ENCODE measurements at places on chromosomes 12 and 14. TPM values are rescaled to one million over a fixed set of nuclear protein-coding genes. Genes with fewer than 3 reads are reported as not detected.

GRCh38 chr12:68888243-68888642 is 44.7 kb downstream of the CPM start:
- DNase-seq: no peak

DNA sequence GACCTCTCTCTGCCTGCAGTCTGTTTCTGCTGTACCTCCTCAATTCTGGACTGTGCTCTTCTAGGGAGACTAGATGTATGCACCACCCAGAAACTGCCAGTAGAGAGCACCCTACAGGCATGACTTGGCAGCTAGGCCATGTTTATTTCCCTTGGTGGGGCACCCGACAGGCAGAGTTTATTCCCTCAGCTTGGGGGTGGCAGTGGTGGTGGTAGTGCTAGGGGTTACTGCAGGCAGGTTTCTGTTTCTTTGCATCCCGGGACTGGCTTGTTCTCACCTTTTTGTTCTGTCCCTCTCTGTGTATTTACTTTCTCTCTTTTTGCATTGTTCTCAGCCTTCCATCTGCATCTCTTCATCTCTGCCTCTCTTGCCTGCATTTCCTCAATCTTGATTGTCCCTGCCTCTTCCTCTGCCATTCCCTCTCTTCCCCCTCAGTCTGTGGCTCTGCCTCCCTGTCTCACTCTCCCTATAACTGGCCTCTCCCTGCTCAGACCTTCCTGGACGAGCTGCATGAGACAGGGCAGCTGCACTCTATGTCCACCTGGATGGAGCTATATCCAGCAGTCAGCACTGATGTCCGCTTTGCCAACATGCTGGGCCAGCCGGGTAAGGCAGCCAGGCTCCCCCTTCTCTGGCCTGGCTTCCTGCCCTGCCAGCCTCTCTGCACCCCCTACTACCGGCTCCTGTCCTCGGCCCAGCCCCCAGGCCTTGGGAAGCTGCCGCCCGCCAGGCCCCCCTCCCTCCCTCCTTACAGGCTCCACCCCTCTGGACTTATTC is 13.8 kb downstream of the PRPF40B start:
- DNase-seq: no peak

GRCh38 chr12:132493482-132494178 is 3.7 kb downstream of the FBRSL1 start:
- DNase-seq: no peak

DNA sequence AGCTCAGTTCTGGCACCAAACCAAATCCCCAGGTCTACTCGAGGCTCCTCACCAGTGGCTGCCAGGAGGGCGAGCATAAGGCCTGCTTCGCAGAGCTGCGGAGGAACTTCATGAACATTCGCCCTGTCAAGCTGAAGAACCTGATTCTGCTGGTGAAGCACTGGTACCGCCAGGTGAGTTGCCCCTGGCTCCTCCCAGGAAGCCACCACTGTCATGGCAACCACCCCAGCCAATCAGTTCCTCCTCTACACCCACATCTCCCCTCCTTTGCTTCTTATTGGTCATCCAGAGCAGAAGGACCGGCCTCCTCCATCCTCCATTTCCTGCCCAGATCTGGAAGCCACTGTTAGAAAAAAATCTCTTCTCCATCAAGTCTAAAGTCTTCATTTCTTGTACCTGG is 17.2 kb upstream of the OAS2 start:
- no peak for DNase-seq

DNA sequence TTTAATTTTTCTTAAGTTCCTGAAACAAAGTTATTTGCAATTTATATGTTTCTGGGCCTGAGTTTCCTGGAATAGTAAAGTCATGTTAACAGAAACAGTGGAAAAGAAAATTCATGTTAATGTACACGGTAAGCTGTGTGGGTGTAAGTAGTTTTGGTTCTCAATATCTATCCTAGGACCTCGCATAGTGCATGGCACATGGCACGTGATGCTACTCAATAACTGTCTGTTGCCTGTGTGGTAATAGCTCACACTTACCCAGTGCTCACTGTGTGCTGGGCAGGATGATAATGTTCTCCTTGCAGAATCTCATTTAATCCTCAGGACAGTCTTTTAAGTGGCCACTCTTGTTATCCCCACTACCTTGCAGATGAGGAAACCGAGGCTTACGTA is 100.7 kb downstream of the DUSP16 start:
- DNase-seq: no peak

- no peak for DNase-seq
These were observed 469.1 kb downstream of the PRKD1 start for GRCh38 chr14:29458547-29458946.

DNA sequence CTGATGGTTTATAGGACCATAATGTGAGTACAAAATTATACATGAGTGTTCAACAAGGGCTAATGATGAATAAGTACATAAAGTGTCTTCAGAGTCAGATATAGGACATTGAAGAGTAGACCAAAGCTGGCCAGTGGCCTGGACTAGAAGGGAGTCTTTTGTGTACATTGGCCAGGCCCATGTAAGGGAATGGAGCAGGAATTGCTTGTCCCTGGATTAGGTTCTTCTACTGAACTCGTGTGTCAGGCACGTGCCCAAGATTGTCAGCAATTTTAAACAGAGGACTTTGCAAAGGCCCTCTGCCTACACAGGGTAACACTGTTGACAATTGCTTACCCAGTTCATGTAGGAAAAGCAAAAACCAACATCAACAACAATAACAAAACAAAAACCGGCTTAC is 196.0 kb upstream of the SEL1L start:
- no peak for DNase-seq

DNA sequence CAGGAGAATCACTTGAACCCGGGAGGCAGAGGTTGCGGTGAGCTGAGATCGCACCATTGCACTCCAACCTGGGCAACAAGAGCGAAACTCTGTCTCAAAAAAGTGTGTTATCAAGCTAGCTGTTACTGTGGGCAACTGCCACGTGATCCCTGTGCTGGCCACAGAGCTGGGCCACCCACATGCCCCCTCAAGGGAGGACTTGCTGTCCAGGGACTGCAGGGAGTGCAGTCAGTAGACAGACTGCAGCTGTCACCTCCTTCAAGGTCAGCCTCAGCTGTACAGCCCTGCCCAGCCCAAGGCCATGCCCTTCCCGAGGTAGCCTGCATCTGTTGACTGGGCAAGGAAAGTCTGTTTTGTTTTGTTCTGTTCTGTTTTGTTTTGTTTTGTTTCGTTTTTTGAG is 46.6 kb upstream of the BICDL1 start:
- no peak for DNase-seq

DNA sequence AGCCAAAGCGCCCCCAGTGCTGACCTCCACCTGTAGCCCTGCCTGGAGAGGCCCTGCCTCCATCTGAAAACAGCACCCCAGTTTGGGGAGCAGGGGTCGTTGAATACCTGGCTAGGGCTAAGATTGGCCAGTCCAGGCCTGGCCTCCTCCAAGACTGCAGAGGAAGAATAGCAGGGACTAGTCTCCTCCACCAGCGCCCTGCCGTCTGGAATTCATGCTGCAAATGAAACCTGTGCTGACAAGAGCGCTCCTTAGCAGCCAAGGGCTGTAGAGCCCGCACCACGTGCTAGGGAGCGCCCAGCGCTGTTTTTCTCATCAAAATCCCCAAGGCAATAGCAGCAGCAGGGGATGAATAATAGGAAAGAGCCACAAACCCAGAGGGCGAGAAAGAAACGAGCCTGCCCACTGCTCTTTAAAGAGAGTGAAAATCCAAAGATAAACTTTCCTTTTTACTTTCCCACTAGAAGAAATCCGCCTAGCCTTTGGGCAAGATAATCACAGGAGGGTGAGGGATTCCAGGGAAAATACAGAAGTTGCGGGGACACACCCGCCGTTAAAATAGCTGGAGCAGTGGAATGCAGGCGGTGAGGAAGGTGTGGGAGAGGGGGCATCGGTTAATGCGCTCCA is 3.3 kb downstream of the COL2A1 start:
- DNase-seq: no peak

DNA sequence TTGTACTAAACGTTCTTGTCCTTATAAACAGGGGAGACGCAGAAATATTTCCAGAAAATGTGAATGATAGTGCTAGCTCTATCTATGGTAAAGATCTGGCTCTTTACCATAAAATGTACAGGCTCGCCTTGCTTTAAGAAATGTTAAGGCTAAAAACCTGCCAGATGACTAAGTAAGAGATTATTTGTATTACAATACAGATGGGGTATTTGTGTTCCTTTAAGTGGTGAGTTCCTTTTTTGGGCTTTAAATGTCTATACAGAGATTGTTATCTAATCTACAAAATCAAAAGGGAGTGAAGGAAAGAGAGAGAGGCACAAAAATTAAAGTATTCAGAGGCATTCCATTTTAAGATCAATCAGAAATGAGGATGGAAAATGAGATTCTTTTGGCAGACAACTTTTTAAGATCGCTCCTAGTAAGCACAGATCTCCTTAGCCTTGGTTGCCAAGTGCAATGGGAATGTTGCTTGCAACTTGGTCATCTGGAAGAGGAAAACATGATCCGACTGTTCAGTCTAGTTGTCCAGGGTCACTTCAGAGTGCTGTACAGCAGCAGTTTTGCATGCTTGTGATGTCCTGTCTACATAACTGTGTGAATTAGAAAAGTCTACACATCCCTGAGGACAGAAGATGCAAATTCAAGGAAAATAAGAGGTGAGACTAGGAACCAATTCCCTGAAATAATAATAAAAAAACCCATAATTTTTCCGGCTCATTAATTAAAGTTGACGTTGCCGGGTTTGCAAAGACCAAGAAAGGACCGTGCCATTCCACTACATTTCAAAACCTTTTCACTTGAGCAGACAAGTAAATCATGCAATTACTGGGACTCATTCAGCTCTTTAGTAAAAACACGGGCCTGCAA is 380.8 kb downstream of the EGLN3 start:
- DNase-seq: no peak

GRCh38 chr12:123532019-123532418 is 1.5 kb downstream of the RILPL1 start:
- DNase-seq: no peak

- DNase-seq: no peak
These were observed 267.1 kb downstream of the CACNA1C start for GRCh38 chr12:2319737-2320506.

DNA sequence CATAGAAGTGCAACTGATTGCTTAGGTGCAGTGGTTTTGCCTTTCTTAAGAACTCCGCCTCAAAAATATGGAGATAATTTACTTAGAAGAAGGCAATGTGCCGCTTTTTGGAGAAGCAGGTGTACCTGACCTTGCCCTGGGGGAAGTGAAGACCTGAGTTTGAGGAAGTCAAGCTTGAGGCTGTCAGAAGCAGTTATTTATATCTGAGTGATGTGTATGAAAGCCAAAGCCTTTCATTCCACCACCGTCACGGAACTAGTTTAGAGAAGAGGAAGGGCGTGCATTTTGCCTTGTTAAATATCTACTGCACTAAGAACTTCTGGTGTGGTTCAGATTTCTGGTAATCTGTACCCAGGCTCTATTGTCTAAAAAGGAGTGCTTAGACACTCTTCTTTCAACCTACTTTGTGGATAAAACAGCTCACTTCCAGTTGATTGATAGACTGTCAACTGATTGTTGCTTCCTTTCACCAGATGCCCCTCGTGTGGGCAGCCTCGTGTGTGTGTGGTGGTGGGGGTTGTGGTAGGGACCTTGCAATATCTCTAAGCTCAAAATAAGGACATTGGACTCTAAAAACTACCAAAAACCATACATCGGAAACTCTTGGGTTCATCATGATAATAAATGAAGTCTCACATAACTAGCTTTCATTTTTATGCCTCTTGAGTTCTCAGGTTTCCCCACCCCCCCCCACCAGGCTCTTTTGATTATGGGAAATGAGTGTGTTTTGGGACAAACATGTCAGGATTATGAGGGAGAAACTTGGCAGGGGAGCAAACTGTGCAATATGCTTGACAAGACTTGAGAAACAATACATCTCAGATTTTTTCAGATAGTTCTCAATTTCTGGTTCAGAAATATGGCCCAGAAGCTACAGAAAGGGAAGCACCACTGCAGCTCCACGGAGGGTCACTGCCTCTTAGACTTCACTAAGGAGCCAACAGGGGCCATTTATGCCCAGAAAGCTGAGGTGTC is 78.6 kb downstream of the ARF6 start:
- no peak for DNase-seq

GRCh38 chr12:71004578-71004977 is 84.0 kb upstream of the PTPRR start:
- DNase-seq: no peak

Gene BICDL1
- 0.22 TPM for total RNA-seq

Gene BIN2
- total RNA-seq: 0.81 TPM

Gene COPZ1
- 102 TPM for total RNA-seq

Gene PTPRB
- total RNA-seq: 16.5 TPM

Gene CIDEB
- 1.8 TPM for total RNA-seq

Gene PLEKHD1
- not detected for total RNA-seq

Gene MGAT4C
- total RNA-seq: 0.16 TPM

Gene CCDC175
- not detected for total RNA-seq

Gene PRPH
- total RNA-seq: not detected
